Right renal pelvis (tissue), 4 donors: ENCODE measurements at places on chromosomes 11 and 22.

- no peak for DNase-seq
These were observed at the start of gene PTPRJ for GRCh38 chr11:47980088-47980906. TSS of gene PTPRJ (plus strand) at chr11:47980559. CDS start at chr11:47980913, 354 bp downstream.

DNA sequence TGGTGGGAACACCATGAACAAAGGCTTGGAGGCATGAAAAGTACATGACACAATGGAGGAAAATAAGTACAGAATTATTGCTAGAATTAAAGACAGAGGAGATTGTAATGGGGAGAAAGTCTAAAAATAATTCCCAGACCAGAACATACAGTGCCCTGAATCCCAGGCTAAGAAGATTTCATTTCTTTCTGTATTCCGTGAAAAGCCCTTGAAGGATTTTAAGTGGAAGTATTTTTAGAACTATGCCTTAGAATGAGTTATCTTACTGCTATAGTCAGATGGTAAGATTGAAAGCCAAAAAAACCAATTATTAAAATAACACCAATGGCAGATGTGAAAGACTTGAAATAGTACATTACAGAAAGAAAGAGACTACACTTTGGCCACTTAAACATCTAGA is 36.1 kb upstream of the SLC5A12 start:
- no peak for DNase-seq

DNA sequence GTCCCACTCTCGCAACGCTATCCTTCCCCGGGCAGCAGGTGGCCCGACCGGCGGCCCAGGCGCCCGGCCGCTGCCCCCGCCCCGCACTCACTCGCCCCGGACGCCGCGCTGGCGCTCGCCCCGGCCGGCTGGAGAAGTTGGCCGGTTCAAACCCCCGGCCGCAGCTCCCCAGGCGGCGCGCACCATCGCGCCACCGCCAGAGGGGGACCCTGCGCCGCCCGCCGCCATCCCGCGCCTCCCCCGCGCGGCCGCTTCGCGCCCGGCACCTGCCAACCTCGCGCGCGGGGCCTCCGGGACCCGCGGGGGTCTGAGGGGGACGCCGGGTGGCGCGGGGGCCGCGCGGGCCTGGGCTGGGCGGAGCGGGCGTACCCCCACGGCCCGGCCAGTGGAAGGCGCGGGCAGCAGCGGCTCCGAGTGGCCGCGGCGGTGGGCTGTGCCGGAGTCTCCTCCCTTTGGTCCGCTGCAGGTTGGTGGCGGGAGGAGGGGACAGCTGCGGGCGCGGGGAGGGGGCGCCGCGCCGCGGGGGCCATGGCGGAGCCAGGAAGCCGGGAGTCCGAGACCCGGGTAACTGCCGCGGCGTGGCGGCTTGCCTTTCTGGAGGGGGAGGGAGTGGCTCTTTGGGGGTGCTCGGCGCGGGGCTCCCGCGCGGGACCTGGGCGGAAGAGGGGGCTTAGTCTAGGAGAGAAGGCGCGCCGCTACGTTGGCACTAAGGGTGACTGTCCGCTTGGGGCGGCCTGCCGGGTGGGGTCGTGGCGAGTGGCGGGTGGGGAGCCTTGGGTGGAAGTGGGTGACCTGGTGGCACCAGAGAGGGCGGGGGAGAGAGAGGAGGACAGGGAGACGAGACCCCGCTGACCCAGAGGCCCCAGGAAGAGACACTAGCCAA is at the start of the genes MPST and TST:
Gene MPST, plus strand, starts transcription at position 434 of the 883 bp plus-strand sequence. Its CDS starts 95 bp downstream, at position 529.
Gene TST, minus strand, starts transcription at position 139 of the 883 bp plus-strand sequence. CDS start 715 bp downstream, outside the sequence.
- DNase-seq: no peak

DNA sequence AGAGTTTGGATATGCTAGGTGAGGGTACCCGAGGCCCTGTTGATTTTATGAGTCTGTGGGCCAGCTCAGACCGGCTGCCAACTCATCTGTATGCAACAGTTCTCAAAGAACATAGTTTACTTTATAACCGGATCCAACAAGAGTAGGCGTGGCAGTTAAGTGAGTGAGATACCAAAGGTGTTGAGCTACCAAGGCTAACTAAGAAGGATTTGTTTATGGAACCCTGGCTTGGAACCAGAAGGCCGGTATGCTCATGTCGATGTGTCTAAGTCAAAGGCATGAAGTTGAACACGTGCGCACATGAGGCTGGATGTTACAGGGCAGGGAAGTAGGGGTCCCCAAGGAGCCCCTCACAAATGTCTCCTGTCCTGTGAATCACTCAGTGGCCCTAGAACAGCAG is at the start of gene KCNJ1:
Gene KCNJ1, minus strand, starts transcription at position 20 of the 400 bp plus-strand sequence. CDS start 27,053 bp downstream, outside the sequence.
- no peak for DNase-seq

DNA sequence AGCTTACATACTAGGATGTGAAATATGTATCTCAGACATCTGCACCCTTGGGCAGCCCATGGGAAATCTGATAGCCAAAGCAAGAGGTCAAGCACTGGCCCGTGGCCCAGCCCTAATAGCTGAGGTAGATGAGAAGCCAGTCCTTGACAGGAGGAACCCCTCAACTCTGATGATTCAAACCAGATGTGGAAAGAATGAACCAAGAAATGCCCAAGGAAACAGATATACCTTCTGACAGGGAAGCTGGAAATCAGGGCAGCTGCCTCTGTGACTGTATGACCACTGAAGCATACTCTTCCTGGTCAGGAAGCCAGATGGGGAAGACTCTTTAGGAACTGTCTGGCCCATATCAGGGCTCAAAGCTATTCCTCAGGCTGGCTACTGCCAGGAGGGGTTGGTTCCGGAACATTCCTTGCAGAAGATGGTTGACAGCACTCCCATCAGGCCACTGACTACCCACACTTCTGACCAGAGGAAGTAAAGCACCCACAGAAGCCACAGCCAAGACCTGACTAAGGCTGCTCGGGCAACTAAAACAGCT is 124.2 kb downstream of the SWAP70 start:
- no peak for DNase-seq

DNA sequence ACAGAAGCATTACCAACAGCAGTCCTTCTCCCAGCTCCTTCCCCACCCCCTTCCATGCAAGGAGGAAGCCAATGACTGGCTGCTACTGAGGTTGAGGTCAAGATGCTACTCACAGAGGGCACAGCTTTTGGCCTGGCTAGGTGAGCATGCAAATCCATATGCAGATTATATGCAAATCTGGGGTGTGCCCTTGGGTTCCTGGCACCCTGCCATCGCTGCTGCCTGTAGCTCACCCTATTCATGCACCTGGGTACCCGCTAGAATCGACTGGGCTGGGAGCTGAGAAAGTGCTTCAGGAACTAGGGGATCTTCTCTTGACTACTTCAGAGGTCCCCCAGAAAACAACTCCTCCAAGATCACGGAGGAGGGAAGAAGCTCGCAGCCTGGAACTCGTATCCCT is 4.0 kb downstream of the DSCAML1 start:
- DNase-seq: no peak

DNA sequence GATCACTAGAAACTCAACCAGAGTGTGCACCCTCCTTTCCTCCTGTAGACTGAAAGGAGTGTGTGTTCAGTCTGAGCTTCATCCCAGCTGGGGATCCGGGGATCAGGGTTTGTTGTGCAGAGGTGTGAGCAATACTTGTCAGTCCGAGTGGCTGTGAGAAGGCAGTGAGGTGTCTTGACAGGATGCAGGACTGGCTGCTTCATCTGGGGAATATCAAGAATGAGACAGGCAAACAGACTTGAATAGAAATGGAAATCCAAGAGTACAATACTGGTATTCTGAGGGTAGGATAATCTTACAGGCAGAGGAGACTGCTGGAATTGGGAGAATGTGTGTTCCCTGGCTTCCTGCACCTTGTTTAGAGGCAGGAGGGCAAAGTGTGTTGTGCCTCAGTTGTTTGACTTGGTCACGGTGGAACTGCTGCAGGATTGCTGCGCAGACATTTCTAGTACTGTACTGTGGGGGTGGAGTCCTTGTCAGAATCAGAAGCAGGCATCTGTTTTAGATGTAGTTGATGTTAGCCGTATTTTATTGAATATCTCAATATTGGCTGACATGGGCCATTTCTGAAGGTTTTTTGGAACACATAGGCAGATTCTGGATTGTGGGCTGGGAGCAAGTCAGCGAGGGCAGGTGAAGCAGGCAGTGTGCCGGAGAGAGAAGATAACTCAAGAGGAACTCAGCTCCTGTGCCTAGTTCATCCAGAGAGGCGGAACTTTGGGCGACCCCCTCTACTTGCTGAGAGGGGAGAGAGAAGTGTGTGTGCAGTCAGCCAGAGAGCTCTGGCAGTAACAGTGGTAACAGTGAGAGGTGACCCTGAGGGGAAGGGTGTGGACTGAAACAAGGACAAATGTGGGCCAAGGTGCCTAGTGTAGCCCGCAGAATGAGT is 27.1 kb upstream of the GRK2 start:
- no peak for DNase-seq

GRCh38 chr22:41245917-41246499 is 5.3 kb upstream of the CHADL start:
- DNase-seq: no peak

- no peak for DNase-seq
These were observed 14.9 kb downstream of the PPM1F start for GRCh38 chr22:21937821-21938070.

GRCh38 chr22:19892257-19892879 is 37.7 kb upstream of the GNB1L start:
- DNase-seq: no peak

- DNase-seq: no peak
These were observed 115.4 kb downstream of the ZBTB16 start for GRCh38 chr11:114174712-114175495.

- no peak for DNase-seq
These were observed 43.2 kb upstream of the BLID start for GRCh38 chr11:122159173-122159721.

- no peak for DNase-seq
These were observed 18.9 kb upstream of the HEPHL1 start for GRCh38 chr11:94002226-94002625.

DNA sequence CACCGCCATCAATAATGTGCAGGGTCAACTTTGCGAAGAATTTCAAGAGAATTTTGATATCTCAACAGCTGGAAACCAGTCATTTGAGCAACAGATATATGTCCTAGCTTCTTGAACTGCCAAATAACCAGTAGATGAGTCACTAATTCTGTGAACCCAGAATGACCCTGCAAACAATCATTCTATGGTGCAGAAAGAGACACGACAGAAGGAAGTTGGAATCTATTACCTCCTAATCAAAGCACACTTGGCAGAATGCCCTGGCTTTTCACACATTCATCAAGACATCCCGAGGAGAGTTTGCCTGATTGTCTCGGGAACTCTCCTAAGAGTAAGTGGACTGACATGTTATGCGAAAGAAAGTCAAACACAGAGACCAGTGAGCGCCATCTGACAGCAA is 621.1 kb downstream of the OPCML start:
- DNase-seq: no peak

DNA sequence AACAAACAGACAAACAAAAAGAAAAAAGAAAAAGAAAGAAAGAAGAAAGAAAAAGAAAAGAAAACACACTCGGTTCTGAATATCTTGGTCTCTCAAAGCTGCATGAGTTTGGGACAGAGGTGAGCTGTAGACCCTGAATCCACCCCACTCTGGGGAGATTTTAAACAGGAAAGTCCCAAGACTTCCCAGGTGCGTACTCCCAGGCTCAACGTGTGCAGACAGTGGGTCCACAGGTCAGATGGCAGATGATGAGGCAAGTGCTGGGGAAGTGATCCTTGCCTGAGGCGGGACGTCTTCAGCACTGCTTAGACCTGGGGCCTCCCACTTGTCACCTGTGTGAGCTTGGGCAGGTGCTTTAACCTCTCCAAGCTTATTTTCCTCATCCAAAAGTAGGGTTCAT is 9.3 kb downstream of the CREB3L1 start:
- DNase-seq: no peak

DNA sequence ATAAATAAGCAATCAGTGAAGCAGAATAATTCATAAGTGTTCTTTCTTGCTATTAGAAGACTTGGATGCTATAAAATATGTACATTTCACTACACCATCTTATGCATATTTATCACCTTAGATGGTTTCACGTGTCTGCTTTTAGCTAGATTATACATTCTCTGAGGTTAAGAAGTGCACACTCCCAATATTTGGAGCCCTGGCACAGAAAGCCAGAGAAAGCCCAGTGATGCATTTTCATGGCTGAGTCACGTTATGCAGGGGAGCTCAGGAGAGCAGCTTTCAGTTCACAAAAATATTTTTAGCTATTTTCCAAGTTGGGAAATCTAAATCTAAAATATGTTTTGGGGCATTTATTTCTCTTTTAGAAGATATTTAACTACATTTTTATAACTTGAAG is 5.1 kb upstream of the TP53AIP1 start:
- DNase-seq: no peak

DNA sequence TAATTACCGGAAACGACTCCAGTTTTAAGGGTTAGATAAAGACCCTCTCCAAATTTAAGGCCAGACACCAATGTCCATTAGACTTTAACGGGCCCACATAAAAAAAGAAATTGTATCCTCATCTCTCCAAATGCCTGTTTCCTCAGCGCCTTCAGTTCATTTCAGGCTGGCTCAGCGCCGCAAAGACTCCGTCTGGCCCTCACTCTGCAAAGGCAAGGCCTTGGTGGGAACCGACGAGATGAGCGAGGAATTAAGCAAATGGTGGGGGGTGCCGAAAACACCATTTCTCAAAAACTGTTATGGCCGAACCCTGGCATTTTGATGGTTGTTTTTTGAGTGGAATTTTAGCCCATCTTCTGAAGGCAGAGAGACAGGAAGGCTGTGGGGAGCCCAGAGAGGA is 15.7 kb downstream of the MN1 start:
- DNase-seq: no peak

DNA sequence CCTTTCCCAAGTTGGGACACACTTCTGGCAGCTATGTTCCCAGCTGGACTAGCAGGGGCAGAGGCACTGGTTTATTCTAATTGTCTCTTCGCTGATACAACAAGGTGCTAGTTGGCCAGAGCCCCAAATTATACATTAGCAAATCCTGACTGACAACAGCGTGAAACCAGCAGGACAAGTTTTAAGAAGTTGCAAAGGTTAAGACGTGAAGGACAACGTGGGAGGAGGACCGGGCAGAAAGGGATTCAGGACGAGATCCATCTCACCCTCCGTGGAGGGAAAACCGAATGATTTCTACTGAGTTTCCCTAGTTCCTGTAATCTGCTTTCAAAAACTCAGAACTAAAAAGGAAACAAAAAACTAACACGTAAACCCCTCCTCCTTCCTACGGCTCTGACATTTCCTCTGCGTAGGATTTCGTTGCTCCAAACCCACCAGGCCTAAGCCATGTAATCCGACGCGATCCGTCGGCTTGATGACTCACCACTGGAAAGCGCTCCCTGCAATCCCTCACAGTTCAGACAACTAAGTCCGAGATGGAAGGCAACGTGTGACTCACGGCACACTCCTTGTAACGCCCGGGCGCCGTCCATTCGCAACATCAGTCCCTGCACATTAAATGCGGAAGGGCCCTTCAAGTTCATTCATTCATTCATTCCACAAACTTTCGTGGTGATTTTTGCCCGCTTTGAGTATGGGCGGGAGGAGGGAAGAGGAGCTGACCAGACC is 703 bp downstream of the POGLUT3 start:
- peak; percentile 85 for DNase-seq

GRCh38 chr11:128246810-128247594 is 340.4 kb downstream of the ETS1 start:
- DNase-seq: no peak

GRCh38 chr11:62644220-62644619 is 2.2 kb downstream of the GANAB start:
- DNase-seq: no peak

DNA sequence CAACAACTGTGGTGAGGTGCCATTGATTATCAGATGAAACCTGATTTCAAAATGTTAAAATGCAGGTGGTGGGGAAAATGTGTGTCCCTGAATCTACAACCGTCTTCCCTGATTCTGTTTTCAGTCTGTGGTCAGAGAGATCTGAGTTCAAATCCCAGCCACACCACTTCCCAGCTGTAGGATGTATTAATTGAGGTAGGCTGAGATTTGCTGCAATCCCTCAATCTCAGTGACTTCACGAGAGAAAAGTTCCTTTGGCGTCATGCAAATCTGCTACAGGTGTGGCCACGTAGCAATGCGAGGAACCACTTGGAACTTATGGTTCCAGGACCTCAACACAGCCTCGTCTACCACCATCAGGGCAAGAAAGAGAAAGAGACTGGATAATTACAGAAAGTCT is 56.2 kb downstream of the BCL2L13 start:
- DNase-seq: no peak
